ENCODE measurements at places on chromosomes 1 and 21.

DNA sequence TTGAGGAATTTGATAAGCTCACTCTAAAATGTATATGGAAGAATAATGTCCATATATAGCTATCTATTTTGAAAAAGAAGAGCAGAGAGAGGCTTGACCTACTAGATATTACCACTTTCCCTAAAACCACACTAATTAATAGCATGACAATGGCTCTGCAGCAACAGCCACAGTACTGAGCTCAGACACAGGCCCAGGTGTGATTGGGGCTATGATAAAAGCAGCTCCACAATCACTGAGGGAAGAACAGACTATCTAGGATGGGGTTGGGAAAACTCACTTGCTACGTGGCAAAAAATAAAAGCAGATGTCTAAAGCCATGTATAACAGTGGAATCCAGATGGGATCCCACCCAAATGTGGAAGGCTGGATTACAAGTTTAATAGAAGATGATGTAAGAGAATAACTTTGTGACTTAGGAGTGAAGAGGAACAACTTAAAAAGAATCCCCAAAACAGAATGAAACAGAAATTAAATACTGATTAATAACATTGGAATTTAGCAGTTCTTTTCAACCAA is 80.8 kb upstream of the RAB4A start:
- DNase-seq: no peak

DNA sequence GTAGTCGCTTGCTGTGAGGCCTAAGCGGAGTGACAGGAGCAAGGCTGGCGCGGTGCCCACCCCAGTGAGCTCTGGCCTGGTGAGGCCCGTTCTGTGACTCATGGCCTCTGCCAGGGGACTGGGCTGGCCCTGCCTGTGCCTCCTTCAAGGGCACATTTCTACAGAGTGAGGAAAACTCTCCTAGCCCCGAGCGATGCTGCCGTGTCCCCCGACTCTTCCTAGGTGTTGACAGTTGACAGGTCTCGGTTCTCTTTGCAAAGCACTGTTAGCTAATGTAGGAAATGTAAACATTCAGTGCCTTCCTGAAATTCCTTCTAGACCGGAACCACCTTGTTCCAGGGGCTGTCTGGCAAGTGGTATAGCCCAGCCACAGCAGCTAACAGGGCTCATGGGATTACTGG is 43.9 kb downstream of the ABCG1 start:
- DNase-seq: no peak

- no peak for DNase-seq
Measured at GRCh38 chr21:41168391-41169257, 664 bp downstream of the BACE2 start.

GRCh38 chr1:54125386-54126070 is 27.3 kb downstream of the CDCP2 start:
- no peak for DNase-seq

DNA sequence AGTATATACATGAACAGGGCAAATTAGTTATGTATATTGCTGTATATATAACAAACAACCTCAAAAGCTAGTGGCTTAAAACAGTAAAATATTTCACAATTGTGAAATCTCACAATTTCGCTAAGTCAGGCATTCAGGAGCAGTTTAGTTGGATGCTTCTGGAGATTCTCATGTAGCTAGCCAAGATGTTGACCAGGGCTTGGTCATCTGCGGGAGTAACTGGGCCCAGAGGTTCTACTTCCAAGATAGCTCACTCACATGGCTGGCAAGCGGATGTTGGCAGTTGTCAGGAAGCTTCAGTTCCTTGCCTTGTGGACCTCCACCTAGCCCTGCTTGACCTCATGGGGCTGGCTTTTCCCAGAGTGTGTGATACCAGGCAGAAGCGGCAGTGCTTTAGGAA is 95.6 kb downstream of the TTC3 start:
- DNase-seq: no peak

GRCh38 chr1:156081917-156082308 is 352 bp downstream of the MEX3A start:
- DNase-seq: no peak

GRCh38 chr1:53331446-53332185 is 3.7 kb upstream of the LRP8 start:
- DNase-seq: no peak

- no peak for DNase-seq
Measured at GRCh38 chr1:33459691-33460090, 12.8 kb upstream of the ZSCAN20 start.

DNA sequence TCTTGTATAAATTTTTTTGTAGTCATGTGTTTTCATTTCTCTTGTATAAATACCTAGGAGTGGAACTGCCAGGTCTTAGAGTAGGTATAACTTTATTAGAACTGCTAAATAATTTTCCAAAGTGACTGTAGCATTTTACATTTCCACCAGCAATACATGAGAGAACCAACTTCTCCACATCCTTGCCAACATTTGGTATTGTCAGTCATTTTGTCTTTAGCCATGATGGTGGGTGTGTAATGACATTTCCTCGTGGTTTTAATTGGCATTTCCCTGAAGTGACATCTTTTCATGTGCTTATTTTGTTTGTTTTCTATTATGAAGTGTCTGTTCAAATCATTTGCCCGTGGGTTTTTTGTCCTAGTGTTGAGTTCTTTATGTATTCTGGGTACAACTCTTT is 29.7 kb downstream of the ZBTB8A start:
- no peak for DNase-seq

DNA sequence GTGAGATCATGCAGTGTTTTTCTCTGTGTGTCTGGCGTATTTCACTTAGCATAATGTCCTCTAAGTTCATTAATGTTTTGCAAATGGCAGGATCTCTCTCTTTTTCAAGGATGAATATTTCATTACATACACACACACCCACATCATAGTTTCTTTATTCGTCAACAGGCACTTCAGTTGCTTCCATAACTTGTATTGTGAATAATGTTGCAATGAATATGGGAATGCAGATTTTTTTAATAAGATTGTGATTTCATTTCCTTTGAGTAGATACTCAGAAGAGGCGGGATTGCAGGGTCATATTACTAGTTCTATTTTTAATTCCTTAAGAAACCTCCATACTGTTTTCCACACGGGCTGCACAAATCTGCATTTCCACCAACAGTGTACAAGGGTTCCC is 134.0 kb downstream of the CLEC20A start:
- DNase-seq: no peak
